Right atrium auricular region (tissue), 2 donors: ENCODE measurements at places on chromosomes 7 and 10. TPM values are rescaled to one million over a fixed set of nuclear protein-coding genes. Genes with fewer than 3 reads are reported as not detected.

DNA sequence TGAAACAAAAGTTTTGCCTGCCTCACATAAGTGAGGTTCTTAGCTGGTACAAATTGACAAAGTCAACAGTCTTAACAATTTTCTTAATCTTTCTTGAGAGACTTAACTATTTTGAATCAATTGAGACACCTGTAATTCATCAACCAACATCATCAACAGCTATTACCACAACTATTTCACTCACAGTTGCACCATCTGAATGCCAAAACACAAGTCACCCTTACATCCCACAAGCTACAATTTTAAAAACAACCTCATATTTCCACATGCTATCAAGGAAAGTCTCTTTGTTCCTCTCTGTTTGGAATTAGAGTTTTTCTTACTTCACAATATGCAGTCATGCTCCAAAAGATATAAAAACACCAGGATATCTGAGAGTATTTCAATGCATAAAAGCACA is 4.9 kb downstream of the SMURF1 start:
- DNase-seq: no peak

The ATP6V0A4 gene
- not detected for total RNA-seq

The GIMAP8 gene
- total RNA-seq: 6.6 TPM

The PRF1 gene
- 1.4 TPM for total RNA-seq

The HMX3 gene
- not detected for total RNA-seq

DNA sequence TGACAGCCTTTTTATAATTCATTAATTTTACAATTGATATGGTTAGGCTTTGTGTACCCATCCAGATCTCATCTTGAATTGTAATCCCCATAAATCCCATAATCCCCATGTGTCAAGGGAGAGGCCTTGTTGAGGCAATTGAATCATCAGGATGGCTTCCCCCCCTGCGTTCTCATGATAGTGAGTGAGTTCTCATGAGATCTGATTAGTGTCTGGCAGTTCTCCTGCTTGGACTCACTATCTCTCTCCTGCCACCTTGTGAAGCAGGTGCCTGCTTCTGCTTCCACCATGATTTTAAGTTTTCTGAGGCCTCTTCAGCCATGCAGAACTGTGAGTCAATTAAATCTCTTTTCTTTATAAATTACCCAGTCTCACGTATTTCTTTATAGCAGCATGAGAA is 165.7 kb upstream of the GNAI1 start:
- DNase-seq: no peak

DNA sequence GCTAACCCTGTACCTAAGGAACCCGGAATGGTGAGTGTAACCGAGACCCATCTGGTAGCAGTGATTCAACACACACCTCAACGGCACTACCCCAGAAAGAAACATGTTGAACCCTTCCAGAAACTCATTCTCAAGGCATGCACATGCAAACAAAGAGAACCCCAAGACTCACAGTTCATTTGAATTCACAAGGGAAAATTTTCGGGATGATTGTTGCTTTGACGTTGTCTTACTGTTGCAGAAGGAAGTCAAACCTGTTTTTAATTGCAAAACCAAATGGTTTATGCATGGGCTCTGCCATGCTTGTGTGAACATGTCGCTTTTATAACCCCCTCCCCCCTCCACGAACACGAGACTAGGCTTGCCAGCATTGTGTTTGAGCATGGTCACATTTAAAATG is 539.7 kb downstream of the GATA3 start:
- DNase-seq: no peak

DNA sequence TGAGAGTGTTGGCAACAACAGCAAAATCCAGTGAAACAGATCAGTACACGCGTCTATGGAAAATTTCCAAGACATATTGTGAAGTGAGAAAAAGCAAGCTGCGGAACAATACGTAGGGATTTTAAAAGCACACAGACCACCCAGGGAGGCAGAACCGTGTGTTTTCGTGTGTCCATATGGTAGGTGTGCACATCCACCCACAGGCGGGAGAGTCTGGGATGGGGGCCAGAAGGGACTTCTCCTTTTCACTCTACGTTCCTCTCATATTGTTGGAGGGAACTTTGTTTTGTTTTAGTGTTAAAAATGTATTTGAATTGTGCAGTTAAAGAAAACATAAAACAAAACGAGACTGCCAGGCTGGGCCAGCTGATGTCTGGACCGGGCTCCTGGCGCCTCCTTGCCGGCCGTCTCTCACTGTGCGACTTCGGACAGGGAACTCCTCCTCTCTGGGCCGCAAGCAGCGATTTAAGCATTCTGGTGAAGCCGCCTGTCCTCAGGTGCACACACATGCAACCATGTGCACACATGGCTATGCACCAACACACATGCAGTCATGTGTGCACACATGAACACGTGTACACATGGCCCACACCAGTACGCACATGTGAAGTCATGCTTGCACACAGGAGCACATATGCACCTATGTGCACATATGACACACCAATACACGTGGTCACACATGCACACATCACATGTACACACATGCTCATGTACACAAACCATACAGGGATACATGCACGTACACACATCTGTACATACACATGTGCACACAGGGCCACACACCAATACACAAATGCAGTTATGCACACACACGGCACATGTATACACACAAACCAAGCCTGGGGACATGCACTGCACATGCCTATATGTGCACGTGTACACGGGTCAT is 141.1 kb downstream of the ELFN1 start:
- DNase-seq: peak; percentile 52

The INTS1 gene
- total RNA-seq: 29.0 TPM

DNA sequence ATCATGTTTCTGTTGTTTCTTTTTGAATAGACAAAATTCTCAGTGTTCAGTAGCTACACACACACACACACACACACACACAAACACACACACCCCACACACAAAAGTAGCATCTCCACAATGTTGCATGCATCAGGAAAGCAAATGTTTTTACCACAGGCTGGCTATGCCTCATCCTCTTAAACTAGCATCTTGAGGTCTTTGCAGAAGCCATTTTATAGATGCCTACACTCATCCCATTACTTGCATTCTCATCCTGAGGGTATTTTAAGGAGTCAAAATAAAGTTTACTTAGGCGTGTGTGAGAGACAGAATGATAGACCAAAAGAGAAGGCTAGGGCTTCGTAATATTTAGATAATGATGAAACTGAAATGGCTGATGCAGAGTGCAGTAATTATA is 7.9 kb upstream of the INHBA start:
- no peak for DNase-seq

The GATA3 gene
- total RNA-seq: 1.4 TPM

DNA sequence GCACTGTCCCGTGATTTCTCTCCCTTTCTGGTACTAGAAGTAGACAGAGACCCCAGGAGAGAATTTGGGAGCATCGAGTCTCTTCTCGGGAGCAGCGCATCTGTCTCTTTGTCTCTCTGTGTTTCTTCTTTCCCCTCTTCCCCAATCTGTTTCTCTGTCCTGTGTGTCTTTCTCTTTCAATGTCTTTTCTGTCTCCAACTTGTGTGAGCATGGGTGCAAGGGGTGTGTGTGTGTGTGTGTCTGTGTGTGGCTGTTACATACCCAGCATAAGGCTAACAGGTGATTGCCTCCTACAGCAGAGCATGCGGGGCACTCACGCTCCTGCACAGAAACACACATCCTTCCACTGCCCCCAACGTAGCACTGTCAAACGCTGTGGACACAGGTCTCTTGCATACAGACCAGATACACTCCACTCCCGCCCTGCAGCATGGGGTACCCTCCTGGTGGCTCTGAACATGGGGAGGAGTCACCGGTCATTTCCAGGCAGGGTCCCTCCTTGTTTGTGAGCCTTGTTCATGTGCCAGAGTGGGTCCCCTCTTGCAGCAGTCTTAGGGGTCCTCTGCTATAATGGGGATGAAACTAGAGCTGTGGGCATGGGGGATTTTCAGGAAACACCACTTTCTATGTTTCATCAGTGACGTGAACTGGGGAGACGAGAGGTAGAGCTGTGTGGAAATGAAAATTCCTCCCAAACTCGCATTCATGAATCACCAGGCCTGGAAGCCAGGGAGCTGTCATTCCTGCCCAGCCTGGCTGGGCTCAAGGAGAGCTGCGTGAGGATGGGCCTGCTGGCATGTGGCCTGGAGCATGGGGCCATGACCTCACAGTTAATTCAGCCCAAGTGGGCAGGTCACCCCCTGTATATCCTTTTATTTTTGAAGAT is 980 bp downstream of the ADAMTS14 start:
- DNase-seq: no peak

GRCh38 chr10:119768455-119769094 is 42.7 kb downstream of the INPP5F start:
- no peak for DNase-seq

The C10orf67 gene
- total RNA-seq: 0.44 TPM
